Effector CD8-positive, alpha-beta T cell (primary cell): ENCODE measurements at places on chromosomes 11 and 22.
A peak's percentile ranks its signal among the peaks of the same experiment; 100 is the strongest.

- no peak for DNase-seq
Measured at GRCh38 chr11:73398721-73399120, 22.5 kb downstream of the RELT start.

DNA sequence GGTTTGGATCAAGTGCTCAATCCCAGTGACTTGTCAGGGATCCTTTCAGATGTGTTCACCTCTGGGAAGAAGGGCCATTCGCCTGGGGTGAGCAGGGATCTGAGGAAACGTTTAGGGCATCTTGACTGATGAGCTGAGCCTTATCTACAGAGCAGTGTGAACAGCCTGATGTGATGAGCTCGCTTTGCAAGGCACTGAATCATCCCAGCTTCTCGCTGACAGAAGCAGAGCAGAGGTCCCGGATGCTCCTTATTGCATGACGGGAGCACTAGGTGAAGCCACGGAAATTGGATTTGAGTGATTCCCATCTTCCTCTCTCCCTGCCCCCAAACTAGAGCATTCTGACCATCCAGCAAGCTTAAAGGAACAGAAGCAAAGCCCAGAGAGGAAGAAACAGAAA is 46.5 kb downstream of the SEZ6L start:
- DNase-seq = no peak

- no peak for DNase-seq
Measured at GRCh38 chr22:20413217-20414058, 19.5 kb downstream of the ZNF74 start.

GRCh38 chr11:15074206-15075161 is 1.1 kb downstream of the CALCB start:
- peak; percentile 64 for DNase-seq

- DNase-seq = no peak
Measured at GRCh38 chr11:119324189-119324588, 7.3 kb upstream of the MCAM start.

DNA sequence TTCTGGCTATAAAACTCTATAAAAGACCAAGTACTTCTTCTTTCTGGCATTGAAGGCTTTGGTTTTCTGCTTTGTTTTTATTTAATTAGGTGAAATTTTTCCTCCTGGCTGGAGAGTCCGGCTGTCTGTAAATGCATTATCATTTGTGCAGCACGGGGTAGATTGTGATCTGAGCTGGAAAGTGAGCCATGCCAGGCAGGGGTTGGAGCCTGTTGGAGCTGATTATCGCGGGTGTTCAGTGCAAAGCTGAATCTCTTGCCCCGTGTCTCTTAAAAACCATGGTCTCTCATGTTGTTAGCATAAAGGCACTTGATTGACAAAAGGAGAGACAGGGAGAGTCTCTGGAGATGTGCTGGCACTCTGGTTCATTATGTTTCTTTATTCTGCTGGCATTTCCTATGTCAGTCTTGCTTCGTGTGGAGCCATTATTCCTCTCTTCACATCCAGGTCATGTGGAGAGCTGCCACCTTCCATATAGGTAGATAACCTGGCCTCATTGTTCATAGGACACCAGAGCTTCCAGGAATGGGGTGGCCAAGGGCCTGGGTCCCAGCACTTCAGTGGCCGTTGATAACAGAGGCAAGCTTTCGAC is 75.2 kb downstream of the LDLRAD3 start:
- no peak for DNase-seq

- DNase-seq = no peak
Measured at GRCh38 chr11:20632169-20632532, 32.7 kb downstream of the SLC6A5 start.

DNA sequence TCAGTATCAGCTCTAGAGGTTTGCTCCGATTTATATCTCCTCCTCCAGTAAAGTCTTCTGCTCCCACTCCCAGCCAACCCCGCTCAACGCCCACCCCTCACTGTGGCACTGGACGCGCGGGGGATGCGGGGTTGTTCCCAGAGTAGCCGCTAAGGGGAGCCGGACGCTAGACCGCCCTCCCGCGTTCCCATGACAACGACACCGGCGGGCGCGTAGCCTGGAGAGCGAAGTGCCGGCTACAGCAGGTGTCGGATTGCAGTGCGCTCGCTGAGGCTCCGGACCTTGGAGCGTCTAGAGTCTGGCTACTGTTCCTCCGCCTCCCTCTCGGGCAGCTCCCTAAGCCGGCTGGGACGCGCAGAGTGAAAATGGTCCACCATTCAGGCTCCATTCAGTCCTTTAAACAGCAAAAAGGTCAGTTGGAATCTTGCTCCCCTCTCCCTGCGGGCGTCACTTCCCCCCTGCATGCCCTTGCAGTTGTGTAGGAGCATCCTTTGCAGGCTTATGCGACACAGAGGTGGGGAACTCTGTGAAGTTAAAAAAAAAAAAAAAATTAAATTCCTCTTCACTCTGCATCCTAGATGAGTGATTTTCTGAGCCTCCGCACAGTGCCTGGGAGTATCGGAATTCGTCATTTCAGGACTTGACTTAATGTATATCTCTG is at the start of gene ANO3:
TSS of gene ANO3 (plus strand) at position 220 of the 661 bp plus-strand sequence. CDS start at position 366, 146 bp downstream.
- DNase-seq = no peak

DNA sequence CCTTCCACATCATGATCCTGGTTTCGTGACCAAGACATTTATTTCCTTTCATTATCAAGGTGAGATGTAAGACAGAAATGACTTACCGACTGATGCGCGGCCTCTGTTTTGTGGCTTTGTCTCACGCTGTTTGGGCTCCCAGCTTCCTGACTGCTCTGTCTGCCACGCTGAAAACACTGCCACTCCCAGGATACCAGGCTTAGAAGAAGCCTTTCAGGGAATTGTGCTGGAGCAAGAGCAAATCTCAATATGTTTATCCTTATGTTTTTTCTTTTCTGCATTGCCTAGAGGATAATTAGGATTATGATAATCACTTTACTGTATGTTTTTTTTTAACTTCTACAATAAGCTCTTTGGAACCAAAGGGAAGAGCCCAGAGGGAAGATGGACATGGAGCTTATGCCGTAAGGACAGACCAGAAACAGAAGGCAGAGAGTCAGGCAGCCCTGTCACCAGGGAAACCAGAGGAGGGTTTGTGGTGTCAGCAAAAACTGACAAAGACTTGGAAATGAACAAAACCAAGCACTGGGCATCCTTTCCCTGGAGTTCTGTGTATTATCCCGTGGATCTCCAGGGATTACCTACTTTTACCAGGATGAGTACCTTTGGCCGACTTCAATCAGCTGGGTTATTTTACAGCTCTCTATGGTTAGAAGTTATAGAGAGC is 68.2 kb upstream of the ISX start:
- no peak for DNase-seq

- DNase-seq = no peak
Measured at GRCh38 chr22:43114958-43115357, 4.4 kb downstream of the BIK start.

DNA sequence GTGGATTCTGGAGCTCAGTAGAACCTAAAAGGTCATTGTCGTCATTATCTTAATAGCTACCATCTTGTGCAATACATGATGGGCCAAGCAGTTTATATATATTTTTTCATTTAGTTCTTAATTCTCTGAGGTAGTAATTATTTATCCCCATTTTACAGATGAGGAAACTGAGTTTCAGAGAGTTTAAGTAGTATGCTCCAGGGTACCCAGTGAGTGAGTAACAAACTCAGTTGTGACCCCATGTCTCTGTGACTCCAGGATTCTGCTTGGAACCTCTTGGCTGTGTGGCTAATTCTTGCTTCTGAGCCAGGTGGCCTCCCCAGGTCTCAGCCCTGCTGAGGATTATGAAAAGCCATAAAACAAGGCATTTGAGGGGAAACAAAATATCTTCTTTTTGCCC is 82.6 kb downstream of the CEP164 start:
- no peak for DNase-seq

DNA sequence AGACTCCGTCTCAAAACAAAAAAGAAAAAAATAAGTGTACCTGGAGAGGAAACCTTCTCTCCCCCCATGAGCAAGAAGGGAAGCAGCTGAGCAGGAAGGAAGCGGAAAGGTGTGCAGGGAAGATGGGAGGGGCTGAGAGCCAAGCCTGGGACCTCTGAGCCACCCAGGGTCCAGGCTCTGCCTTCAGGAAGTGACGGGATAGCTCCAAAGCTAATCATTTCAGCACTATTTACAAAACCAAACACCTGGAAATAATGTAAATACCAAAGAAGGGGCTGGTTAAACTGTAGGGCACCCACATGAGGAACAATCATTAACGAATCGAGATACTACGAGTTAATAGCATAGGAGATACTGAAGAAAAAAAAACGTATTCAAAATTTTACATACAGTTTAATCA is 27.9 kb downstream of the ARRB1 start:
- no peak for DNase-seq

DNA sequence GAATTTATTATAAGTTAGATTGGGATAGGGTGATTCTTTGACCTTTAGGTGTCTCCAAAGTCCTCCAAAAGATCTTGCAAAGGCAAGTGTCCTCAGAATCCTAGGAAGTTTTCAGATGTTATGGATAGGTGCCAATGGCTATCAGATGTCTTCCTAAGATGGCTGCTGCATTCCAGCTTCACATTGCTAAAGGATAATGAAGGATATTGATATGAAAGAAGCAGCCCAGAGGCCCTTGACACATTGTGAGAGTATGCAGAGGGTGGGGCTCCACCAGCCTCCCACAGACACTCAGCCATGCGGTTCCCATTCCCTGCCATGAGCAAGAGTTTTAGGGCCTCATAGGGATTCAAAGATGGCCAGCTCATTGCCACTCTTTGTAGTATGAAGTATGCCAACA is 22.3 kb upstream of the GLYATL2 start:
- DNase-seq = no peak

GRCh38 chr11:69055598-69056516 is 7.1 kb downstream of the TPCN2 start:
- no peak for DNase-seq

- DNase-seq = no peak
Measured at GRCh38 chr11:27319072-27319471, 43.9 kb downstream of the CCDC34 start.

DNA sequence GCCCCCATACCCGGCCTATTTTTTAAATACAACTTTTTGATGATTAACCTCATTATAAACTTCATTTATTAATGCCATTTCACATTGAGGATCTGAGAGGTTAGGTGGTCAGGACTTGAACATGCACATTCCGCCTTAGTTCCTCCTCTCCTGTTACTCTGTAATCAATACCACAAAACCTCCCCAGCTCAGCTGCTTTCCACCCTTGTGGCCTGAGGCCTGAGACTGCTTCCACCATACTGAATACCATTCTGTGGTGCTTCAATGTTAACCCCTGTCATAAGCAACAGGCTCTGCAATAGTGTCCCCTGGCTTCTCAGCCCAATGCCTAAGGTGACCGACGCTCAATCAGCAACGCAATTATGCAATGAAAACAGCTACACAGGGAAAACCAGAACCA is 405.4 kb downstream of the ETS1 start:
- no peak for DNase-seq

DNA sequence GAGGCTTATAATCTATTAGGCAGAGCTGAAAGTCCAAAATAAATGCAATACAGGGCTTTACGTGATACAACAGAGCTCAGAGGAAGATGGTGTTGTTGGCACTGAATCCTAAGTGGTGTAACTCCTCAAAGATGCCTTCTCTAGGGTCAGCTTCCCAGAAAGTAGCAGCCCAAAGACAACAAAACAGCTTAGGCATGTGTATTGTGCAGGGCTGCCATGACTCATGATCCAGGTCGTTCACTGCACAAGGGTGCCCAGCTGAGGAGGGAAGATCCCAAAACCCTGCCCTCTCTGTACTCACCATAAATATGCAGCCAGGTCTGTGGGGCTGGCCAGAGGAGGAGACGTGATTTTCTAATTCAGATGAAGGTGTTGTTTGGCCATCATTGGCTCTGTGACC is 59.4 kb upstream of the NNMT start:
- no peak for DNase-seq

DNA sequence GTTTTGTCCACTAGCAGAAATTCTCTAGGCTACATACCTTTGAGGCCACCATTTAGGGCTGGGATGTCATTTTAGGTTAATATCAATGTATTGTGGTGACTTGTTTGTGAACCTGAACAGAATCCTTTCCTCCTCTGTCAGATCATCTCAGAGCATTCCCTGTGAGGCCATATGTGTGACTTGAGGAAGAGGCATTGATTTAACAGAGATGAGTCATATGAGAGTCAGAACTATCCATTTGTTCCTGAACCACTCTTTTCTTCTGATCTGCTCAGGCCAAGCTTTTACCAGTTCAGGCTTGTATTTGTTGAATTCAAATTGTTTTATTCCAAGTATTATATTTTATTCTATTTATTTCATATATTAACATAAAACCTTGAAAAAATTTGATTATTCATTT is 6.9 kb upstream of the OR4C6 start:
- no peak for DNase-seq

DNA sequence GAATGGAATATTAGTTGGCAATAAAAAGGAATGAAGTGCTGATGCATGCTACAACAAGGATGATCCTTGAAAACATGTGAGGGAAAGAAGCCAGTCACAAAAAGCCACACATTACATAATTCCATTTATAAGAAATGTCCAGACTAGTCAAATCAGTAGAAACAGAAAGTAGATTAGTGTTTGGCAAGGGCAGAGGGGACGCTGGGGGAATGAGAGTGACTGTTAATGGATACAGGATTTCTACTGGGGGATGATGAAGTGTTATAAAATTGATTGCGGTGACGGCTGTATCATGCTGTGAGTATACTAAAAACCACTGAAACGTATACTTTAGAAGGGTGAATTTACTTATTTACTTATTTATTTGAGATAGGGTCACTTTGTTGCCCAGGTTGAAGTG is 57.9 kb downstream of the C11orf58 start:
- no peak for DNase-seq

- no peak for DNase-seq
Measured at GRCh38 chr22:46626911-46627805, 7.0 kb downstream of the GRAMD4 start.

DNA sequence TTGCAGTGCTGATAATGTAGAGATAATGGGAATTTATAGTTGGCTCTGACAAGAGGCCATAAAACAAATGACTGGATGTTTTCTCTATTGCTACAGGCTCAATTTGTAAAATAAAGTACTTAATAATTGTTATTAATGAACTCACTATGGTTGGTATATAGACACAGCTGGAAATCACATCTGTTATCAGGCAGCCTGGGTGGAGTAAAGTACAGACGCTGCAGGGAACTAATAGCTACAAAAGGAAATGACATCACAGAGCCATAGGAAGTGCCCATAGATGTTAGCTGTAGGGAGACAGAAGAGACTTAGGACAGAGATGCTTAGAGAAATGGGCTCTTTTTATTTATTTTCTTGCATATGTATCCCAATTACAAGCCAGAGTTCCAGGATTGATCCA is 81.0 kb upstream of the SNX19 start:
- no peak for DNase-seq

DNA sequence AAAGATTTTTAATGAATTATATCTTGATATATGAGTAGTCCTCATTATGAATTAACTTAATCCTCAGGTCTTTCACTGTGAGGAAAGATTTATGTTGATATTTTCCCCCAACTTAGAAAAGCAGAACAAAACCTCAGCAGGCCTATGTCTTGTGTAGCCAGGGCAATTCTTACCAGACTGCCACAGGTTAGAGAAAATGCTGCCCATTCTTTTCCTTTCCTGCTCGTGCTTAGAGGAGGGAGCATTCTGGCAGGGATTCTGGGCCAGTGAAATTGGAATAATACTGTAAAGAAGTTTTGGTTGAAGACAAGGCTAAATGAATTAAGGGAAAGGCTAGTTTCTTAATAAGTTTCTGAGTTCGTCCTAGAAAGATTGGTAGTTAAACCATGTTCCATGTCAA is 56.6 kb downstream of the ZNRF3 start:
- no peak for DNase-seq

- DNase-seq = no peak
Measured at GRCh38 chr22:24826710-24827285, 20.8 kb downstream of the SGSM1 start.

GRCh38 chr22:46008291-46008690 is 31.3 kb upstream of the WNT7B start:
- no peak for DNase-seq

- DNase-seq = no peak
Measured at GRCh38 chr22:40791241-40791640, 27.9 kb downstream of the SLC25A17 start.
